SK-MEL-5 (cell line): ENCODE measurements at places on chromosomes 7 and 10.

- peak; percentile 75 for DNase-seq
These were observed 11.6 kb upstream of the SVIL start for GRCh38 chr10:29646238-29646902.

GRCh38 chr7:94687076-94687475 lies 31.1 kb upstream of the SGCE start:
- no peak for DNase-seq

GRCh38 chr7:133320891-133321290 lies 68.0 kb downstream of the EXOC4 start:
- DNase-seq: no peak

GRCh38 chr10:43234471-43235041 lies 32.3 kb downstream of the RASGEF1A start:
- no peak for DNase-seq

DNA sequence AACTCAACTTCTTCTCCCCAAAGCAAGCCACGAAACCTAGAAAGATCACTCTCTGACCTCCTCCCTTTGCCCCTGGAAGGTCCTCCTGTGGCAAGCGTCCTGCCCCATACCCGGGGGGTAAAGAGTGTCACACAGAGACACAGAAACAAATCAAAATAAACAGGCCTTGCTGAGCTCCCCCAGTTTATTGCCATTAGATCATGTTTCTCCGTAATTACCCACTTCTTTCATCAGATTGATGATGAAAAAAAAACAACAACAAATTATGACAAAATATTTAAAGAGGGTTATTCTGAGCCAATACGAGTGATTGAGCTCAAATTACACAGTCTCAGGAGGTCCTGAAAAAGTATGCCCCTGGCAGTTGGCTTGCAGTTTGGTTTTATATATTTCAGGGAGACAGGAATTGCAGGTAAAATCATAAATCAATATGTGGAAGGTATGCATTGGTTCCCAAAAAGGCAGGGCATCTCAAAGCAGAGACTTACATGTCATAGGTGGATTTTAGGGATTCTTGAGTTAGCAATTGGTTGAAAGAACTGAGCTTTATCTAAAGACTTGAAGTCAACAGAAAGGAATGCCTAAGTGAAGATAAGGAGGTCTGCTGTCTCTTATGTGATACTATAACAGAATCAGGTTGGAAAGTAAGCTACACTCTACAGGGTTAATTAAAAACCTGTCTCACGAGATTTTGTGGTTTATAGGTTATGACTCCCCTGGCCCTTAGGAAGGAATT lies 86.2 kb downstream of the APBB1IP start:
- no peak for DNase-seq
